ENCODE measurements at places on chromosomes 7 and 10.

- no peak for DNase-seq
Measured at GRCh38 chr7:216360-217300, 24.3 kb downstream of the FAM20C start.

DNA sequence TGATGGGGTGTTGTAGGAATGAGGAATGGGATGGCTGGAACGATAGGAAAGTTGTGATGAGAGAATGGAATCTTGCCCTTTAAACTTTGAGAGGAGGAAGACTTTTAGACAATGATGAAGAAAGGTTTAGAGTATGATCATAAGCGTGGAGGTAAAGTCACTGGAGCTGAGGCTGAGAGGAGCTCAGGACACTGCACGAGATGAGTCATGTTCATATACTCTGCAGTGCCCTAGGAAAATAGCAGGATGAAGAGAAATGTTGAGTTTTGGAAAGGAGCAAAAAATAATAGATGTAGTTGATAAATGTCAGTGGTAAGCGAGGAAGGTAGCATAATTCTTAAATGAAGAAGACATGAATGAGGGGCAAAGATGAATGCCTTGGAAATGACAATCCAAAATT is 28.3 kb upstream of the CUL1 start:
- DNase-seq, result no peak

DNA sequence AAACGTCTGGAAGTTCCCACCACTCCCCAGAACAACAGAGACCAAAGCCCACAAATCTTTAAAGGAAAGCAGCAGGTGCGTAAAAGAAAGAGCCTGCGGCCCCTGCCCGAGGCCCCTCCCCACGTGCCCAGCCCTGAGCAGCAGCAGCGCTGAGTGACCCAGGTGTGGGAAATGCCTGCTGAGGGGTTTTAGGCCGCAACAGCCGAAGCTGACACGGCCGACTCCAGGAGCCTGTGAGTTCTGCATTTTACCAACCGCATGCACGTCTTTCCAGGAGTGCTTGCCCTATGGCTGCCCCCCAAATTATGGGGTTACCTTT is 1.6 kb upstream of the KNDC1 start:
- DNase-seq, result no peak

- no peak for DNase-seq
Measured at GRCh38 chr10:61791216-61791615, 110.3 kb upstream of the ARID5B start.

- DNase-seq, result no peak
Measured at GRCh38 chr7:151568956-151569940, 49.6 kb upstream of the RHEB start.

- DNase-seq, result no peak
Measured at GRCh38 chr7:128231021-128231420, 10.1 kb upstream of the LEP start.

- DNase-seq, result no peak
Measured at GRCh38 chr7:151125846-151126481, 39.7 kb downstream of the AGAP3 start.

DNA sequence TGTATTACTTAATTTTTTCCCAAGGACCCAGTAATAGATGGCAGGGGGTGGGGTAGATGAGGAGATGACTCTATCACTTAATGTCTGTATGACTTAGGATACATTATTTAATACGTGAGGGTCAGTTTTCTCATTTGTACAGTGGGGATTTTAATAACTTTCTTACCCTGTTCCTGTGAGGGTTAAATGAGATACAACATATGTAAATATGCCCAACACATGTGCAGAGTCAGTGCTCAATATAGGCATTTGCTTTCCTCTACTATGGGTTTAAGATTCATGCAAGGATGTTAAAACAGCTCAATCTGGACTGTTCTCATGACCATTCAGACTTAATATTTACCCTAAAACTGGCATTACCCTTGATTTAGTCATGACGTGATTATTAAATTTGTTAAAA is 31.2 kb downstream of the ST7 start:
- no peak for DNase-seq

GRCh38 chr7:134438946-134439345 is 20.0 kb downstream of the AKR1B1 start:
- DNase-seq, result no peak

DNA sequence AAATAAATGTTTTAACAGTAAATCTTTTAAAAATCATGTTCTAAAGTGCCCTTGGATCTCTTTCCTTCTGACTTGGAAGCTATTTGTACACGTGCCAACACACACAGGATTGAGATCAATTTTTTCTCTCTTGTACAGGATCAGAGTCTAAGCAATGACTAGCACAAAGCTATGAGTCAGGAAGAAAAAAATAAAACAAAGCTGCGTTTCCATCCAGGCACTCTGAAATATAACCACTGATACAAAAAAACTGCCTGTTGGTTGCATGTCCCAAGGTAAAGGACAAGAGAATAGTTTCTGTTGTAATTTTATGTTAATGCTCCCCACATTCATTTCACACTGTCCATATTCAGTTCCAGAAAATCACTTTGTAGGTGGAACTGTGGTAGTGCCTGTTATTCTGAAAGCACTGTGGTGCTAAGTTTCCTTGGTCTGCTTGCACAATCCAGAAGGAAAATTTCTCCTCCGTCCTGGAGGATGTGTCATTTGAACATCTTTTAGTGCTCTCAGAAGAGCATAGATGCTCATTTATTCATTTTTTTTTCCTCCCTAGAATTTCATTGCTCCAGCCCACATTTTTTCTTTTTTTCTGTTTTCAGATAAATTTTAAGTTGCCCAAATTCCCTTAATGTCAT is 113.4 kb downstream of the PLXDC2 start:
- DNase-seq, result no peak

DNA sequence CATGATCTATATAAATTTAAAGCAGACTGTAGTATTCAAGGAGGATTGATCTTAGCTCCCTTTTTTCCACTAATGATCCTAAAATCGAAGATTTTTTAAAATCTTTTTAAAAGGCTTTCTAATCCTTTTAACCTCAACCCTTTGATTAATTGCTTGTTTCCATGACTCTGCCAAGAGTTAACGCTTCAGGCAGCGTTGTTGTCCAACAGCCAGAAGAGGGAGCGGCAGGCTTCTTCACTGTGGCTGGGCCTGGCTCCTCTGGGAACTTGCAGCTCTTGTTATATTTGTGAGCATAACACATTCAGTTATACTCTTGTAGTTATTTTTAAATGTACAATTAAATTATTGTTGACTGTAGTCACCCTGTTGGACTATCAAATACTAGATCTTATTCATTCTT is 26.3 kb downstream of the CRCP start:
- no peak for DNase-seq

DNA sequence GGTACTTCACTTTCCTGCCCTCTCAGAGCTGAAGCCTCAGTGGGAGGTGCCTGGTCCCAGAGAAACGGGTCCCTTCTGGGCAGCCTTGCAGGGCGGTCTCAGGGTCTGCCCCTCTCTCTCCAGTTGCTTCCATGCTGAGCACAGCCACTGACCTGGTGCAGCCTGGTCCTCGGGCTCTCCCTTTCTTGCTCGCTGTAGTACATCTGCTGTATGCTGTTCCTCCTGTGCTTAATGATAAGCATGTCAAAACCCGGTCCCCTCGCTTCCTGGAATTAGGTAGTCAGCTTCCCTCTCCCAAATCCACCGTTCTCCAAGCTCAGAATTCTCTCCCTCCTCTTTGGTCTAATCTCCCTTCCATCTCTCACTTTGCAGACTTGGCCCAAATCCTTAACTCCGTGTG is 11.0 kb upstream of the HPS1 start:
- DNase-seq, result no peak

GRCh38 chr10:103850572-103850895 is 4.8 kb downstream of the SH3PXD2A start:
- no peak for DNase-seq

DNA sequence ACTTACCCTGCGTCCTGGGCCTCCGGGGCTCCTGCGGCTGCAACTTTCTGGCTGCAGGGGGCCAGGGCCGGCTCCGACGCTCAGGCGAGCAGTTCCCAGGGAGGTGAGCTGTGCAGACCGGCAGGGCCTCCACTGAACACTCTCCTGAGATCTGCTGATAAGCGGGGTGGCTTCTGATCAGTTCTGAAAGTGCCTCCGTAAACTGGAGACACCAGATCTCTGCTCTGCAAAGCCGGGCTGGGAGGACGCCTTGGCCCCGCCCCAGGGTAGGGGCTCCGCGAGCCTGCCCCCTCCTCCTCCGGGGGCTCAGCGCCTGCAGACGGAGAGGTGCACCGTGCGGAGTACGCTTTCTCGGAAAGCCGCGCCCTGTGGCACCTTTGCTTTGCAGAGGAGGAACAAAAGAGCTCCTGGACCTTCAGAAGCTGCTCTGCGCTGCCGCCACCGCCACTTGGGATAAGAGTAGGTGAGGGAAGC is 141.3 kb upstream of the VKORC1L1 start:
- DNase-seq, result no peak
